Stimulated activated naive B cell treated with anti-CD40 and anti-IgM and Interleukin-4, amounts not matched to agents 10 μg/mL and 1 μg/mL and 100 μg/mL, for 72 hours (primary cell): ENCODE measurements at places on chromosomes 4 and X.

GRCh38 chrX:41516999-41517765 is 70.0 kb downstream of the NYX start:
- DNase-seq, result no peak

DNA sequence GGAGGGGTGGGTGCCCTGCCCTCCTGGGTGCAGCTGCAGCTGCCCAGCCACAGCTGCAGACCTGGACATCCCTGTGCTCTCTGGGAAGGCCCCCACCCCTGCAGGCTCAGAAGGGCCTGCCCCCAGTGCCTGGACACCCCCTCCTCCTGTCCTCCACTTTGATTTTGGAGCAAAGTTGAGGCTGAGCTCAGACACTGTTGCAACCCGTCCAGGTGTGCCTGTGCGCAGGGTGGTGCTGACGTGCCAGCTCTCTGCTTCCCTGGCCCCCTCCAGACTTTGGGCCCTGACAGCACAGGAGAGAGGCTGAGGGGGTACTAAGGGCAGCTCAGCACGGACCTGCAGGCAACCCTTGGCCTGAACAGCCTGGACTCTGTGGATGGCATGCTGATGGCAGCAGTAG is 750.3 kb downstream of the ARAP2 start:
- DNase-seq, result no peak

- DNase-seq, result no peak
Measured at GRCh38 chrX:103201041-103201440, 13.9 kb upstream of the BEX4 start.

- DNase-seq, result no peak
Measured at GRCh38 chr4:153816542-153816941, 27.7 kb upstream of the SFRP2 start.

DNA sequence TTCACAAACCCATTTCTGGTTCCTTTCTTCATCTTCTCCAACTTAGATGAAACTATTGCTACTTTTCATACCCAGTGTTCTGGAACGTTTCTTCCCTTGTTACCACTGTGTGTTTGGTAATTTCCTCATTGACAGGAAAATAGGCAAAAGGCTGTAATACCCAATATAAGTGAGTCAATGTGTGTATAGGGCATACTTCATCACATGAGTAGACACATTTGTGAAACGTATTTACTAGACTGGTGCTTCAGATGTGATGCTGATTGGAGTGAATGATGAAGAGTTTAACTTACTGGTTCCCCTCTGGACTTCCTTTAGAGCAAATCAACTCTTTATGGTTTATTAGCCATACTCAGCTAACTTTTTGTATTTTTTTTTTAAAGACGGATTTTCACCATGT is 195.1 kb upstream of the ATP6AP2 start:
- no peak for DNase-seq
